ENCODE measurements at places on chromosomes 12 and 14.

DNA sequence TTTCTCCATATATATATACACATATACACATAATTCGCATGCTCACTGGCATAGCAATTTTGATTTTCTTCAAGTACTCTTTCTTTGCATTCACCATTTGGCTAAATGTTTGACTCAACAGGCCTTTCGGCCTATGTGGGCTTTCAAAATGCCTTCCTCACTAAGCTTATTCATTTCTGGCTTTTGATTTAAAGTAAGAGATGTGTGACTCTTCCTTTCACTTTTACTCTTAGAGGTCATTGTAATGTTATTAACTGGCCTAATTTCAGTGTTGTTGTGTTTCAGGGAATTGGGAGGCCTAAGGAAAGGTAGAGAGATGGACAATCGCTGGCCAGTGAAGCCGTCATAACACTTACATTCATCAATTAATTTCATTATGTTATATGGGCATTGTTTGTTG lies 14.5 kb upstream of the KLRD1 start:
- DNase-seq, result no peak

GRCh38 chr12:104371043-104371870 lies 67.7 kb downstream of the EID3 start:
- DNase-seq, result no peak

DNA sequence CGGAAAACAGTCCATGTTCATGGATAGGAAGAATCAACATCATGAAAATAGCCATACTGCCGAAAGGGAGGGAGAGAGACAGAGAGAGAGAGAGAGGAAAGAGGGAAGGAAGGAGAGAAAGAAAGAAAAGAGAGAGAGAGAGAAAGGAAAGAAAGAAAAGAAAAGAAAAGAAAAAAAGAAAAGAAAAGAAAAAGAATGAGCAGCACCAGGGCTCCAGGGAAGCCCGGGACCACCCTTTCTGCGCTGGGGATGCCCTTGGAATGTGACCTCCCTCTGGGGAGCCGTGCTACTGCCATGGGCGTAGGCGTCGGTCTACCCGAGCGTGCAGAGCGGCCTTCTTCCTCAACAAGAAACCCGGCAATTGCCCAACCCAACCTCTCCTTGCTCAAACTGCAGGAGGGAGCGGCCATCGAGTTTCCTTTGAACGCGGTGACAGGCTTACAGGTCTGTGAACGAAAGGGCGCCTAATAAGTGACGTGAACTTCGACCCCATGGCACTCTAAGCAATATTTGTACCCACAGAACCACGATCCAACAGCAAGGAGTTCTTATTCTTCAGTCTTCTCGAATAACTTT lies 16.9 kb downstream of the OR6S1 start:
- DNase-seq, result no peak

DNA sequence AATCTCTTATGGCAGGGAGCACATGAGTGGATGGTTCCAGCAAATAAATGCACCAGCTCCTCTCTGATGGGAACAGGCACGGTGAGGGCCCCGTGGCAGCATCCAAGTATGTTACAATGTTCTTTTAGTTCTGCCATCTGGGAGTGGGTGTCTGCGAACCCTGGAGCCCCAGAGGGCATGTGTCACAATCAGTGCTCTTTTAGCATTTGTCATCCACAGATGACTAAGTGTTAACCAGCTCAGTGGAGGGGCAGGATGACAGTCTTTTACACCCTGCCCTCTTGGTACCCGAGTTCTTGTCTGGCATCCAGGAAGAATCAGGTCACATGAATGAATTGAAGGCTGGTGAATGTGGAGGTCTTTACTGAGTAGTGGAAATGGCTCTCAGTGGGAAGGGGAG lies 560.4 kb upstream of the FLRT2 start:
- no peak for DNase-seq

DNA sequence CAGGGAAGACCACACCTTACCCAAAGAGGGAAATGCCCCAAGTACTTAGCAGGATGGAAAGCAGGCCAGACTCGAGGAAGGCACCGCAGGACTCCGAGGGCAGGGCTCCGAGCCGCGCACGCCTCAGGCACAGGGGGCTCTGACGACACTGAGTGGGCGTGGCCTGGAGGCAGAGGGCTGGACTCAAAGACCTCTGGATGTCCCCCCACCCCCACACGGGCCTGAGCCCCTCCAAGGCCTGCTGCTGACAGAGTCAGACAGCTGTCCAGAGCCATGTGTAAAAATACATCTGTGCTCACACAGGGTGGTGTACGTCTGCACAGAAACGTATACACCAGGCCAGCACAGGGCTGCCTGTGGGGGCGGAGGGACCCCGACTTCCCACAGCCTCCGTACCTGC lies 1.4 kb downstream of the AKT1 start:
- peak; percentile 85 for DNase-seq

DNA sequence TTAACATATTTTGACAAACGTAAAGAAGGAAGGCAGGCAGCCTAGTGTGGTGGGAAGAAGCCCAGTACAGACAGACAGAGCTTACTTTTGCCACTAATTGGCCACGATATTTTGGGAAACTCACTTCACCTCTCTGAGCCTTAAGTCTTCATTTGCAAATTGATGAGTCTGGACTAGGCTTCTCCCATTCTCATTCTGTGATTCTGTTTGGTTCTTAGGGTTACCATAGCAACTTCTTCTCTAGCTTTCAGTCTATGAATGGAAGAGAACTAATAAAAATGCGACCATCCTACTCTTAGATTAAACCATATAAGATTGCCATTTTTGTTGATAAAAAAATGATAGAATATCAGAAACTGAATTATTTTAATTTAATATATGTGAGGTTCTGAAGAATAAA lies 210.5 kb downstream of the SNAPC1 start:
- DNase-seq, result no peak

Data from HuH-7 (cell line).